ENCODE measurements at places on chromosomes 1 and 21.

DNA sequence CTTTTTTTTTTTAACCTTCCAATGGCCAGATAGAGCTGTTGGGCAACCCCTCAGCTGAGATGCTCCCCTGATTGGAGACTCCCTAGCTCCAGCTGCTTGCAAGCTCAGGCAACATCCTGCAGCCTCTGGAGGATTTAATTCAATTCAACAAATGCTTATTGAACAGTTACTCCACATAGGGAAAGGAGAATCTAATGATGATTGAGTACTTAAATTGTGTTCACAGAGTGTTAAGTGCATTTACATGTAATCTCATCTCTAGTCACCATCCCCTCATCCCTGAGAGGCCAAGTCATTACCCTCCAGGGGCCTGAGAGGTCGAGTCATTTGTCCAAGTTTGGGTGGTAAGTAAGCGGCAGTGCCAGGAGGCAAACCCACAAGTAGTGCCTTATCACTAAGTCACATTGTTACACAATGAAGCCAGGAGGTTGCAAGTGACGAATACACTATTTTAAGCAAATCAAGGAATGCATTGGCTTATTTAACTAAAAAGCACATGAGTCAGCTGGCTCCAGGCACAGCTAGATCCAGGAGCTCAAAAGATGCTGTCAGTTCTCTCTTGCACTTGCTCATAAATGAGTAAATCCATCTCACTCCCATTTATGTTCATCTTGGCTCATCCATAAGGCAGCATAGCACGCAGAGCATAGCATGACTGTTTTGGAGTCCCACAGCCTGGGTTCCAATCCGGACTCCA lies 64.3 kb downstream of the OPTC start:
- DNase-seq: no peak

GRCh38 chr1:6359216-6360116 lies 34.1 kb downstream of the ACOT7 start:
- DNase-seq: no peak

- DNase-seq: no peak
Measured at GRCh38 chr21:29102791-29103257, 27.6 kb upstream of the MAP3K7CL start.

GRCh38 chr1:165143437-165144065 lies 213.0 kb downstream of the LMX1A start:
- no peak for DNase-seq

DNA sequence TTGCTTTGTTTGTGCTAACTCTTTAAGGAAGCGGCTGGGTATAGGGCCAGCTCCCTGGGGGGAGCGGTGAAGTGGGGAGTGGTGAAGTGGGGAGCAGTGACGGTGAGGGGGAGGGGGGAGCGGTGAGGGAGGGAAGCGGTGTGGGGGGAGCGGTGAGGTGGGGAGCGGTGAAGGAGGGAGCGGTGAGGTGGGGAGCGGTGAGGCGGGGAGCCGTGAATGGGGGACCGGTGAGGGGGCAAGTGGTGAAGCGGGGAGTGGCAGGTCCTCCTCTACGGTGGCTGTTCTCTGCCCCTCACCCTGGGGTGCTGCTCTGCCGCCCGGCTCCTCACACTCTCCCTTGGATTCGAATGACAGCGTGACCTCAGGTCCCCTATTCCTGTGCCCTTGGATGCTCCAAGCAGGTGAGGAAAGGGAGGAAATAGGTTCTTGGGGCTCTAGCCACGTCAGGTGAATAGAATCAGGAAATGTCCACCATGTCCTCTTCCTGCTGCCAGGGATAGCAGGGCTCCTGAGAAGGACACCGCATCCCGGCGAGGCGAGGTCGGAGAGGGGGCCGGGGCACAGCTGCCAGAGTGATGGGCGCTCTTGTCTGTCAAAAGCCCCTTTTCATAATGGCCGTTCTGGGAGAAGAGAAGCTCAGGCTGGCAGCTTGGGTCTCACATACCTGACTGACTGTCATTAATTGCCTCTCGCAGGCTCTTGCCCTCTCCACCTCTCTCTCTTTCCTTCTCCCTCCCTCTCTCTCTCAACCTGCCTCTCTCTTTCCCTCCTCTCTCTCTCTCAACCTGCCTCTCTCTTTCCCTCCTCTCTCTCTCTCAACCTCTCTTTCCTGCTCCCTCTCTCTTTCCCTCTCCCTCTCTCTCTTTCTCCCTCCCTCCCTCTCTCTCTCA lies 134.2 kb downstream of the PGBD5 start:
- no peak for DNase-seq

DNA sequence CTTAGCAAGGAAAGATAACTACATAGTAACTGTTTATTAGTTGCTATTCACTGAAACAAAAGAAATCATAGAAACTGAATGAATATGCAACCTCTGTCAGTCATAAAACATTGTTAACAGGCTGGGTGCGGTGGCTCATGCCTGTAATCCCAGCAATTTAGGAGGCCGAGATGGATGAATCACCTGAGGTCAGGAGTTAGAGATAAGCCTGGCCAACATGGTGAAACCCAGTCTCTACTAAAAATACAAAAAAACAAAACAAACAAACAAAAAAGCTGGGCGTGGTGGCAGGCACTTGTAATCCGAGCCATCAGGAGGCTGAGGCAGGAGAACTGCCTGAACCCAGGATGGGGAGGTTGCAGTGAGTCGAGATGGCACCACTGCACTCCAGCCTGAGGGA lies 44.1 kb downstream of the CRB1 start:
- DNase-seq: no peak

DNA sequence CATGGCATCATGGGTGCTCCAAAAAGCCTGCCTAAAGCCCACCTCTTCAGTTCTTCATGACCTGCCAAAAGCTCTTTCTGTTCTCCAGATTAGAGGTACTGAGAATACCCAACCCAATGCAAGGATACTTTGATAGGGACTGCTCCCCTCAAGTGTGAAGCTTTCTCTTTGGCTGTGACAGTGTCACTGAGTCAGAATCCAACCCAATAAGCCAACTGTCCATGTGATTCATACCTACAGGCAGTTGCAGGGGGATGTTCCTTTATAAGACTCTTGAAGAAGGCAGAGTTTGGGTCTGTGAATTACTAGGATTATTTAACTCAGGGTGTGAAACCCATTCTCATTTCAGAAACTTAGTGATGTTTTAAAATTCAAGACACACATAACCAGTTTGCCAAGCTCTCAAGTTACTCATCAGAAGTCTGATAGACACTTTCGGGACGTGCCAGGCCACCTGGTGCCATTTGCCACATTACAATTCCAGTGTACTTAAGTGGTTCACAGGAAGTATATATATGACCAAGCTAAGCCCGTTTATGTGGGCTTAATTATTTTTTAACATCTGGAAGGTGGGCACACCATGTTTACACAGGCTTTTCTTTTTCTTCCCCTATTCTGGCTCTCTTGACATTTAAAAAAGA lies 265.8 kb downstream of the NFIA start:
- DNase-seq: no peak
